Heart right ventricle (tissue), 16 donors: ENCODE measurements at places on chromosomes 11 and 22.

GRCh38 chr22:26892166-26893041, 235.0 kb downstream of the MIAT start:
- DNase-seq: no peak

DNA sequence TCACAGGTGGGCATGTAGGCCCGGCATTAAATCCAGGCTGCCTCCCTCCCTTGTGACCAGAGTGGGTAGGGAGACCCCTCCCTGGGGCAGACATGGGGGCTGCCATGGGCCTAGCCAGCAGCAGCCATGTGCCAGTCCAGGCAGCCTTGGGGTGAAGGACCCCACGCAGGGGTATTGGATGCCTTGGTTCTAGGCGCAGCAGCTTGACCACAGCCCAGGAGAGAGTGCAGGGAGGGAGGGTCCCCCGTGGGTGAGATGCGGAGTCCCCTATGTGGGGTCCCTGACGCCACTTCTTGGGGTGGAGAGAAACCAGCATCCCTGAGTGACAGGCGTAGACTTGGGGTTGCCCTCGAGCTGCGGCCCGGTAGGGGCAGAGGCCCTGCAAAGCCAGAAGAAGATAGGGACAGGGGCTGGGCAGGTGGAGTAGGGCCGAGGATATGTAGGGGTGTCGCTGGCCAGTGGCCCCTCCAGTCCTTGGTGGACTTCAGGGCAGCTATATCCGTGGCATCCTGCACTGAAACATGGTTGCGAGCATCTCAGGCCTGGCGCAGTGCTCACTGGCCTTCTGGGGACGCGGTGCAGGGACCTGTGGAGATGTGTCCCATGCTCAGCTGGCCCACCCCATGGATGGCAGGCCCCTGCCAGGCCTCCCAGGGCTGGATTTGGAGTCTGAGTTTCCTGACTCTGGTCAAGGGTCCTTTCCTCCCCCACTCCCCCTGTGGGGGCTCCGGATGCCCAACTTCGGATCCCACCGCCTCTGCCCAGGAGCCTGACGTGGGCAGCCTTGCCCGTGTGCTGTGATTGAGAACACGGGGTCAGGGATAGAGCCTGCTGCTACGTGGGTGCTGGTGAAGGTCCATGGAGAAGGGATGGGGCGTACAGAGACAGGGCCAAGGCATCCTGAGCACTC, 1179.8 kb downstream of the BRD1 start:
- DNase-seq: peak; percentile 6

GRCh38 chr22:20292108-20292507, 24.0 kb upstream of the RTN4R start:
- DNase-seq: no peak

- DNase-seq: no peak
These were observed 1.9 kb upstream of the GRAP2 start for GRCh38 chr22:39898997-39899396.

DNA sequence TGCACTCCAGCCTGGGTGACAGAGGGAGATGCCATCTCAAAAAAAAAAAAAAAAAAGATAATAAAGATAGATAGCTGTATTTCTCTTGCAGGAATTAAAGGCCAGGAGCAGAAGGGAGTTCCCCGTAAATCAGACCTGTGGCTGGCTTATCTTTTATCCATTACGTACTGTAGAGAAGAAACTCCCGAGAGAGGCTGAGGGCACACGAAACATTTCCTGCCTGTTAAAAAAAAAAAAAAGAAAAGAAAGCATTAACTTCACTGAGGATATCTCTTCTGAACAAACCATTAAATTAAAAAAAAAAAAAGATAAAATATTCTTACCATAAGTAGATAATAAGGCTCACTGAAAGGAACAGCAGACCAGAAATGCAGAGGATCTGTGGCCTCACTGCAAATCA, 22.5 kb downstream of the P4HA3 start:
- no peak for DNase-seq

- DNase-seq: no peak
These were observed 847.1 kb downstream of the OPCML start for GRCh38 chr11:132685174-132685611.

- DNase-seq: no peak
These were observed 2.7 kb downstream of the ZNF74 start for GRCh38 chr22:20396639-20397038.

- no peak for DNase-seq
These were observed 19.7 kb upstream of the FIBIN start for GRCh38 chr11:26974069-26974783.
